ENCODE measurements at places on chromosomes 1 and 21. TPM values are rescaled to one million over a fixed set of nuclear protein-coding genes. Genes with fewer than 3 reads are reported as not detected.

MSH4 gene
- total RNA-seq, result 0.08 TPM

IGSF21 gene
- total RNA-seq, result not detected

RPAP2 gene
- total RNA-seq, result 5.3 TPM

LRRN2 gene
- 7.6 TPM for total RNA-seq

TCEA3 gene
- 6.8 TPM for total RNA-seq

GBP3 gene
- 28.5 TPM for total RNA-seq

ETV3L gene
- total RNA-seq, result not detected

All from kidney epithelial cell (primary cell).